Camera-type eye (tissue), 1 donor: ENCODE measurements at places on chromosomes 6 and 20. TPM values are rescaled to one million over a fixed set of nuclear protein-coding genes. Genes with fewer than 3 reads are reported as not detected.

BEND6 gene
- total RNA-seq = 5.8 TPM

VGLL2 gene
- 2.8 TPM for total RNA-seq

FAM209B gene
- total RNA-seq = not detected

OR2B6 gene
- not detected for total RNA-seq

MDFI gene
- total RNA-seq = 30.1 TPM

ADGRF5 gene
- total RNA-seq = 28.0 TPM

NQO2 gene
- 9.5 TPM for total RNA-seq

CST1 gene
- total RNA-seq = not detected

PREX1 gene
- total RNA-seq = 60.2 TPM

CD93 gene
- 47.2 TPM for total RNA-seq

HLA-DQA1 gene
- 0.38 TPM for total RNA-seq

BHLHE23 gene
- total RNA-seq = 4.7 TPM

PLG gene
- total RNA-seq = not detected

NKAIN2 gene
- total RNA-seq = 6.4 TPM

MARCKS gene
- total RNA-seq = 248 TPM

WDR46 gene
- 39.2 TPM for total RNA-seq

ANKRD66 gene
- not detected for total RNA-seq

LY6G6F gene
- total RNA-seq = not detected

BTNL2 gene
- not detected for total RNA-seq

OPRM1 gene
- total RNA-seq = 1.4 TPM

PHIP gene
- 135 TPM for total RNA-seq

LPA gene
- total RNA-seq = 0.93 TPM

TRMT11 gene
- 56.5 TPM for total RNA-seq

UBR2 gene
- total RNA-seq = 48.9 TPM

ACAT2 gene
- total RNA-seq = 16.2 TPM

HTR1B gene
- 4.7 TPM for total RNA-seq

BFSP1 gene
- total RNA-seq = 676 TPM

TPX2 gene
- total RNA-seq = 20.2 TPM

ADGRF1 gene
- 3.2 TPM for total RNA-seq

OPRL1 gene
- total RNA-seq = 3.5 TPM

STX7 gene
- 57.7 TPM for total RNA-seq

MRAP2 gene
- total RNA-seq = 5.9 TPM

ARHGAP18 gene
- 23.0 TPM for total RNA-seq

EFCAB8 gene
- total RNA-seq = 0.05 TPM

VWA7 gene
- total RNA-seq = 0.88 TPM

RBM12 gene
- 87.4 TPM for total RNA-seq

DEFB118 gene
- not detected for total RNA-seq

HLA-DMB gene
- total RNA-seq = 4.9 TPM

PLA2G7 gene
- total RNA-seq = 1.9 TPM

IP6K3 gene
- total RNA-seq = 3.7 TPM

LY6G6C gene
- total RNA-seq = not detected

C6orf47 gene
- 19.6 TPM for total RNA-seq

PCK1 gene
- total RNA-seq = 2.4 TPM

RPS18 gene
- 1,580 TPM for total RNA-seq

TRIM31 gene
- not detected for total RNA-seq

TMEM242 gene
- 14.0 TPM for total RNA-seq

PDRG1 gene
- 9.5 TPM for total RNA-seq

AGER gene
- 2.6 TPM for total RNA-seq

IRF4 gene
- total RNA-seq = 7.6 TPM

CHRNA4 gene
- total RNA-seq = 12.0 TPM

MTCH1 gene
- 175 TPM for total RNA-seq

ULBP2 gene
- 1.8 TPM for total RNA-seq

MTRF1L gene
- total RNA-seq = 20.9 TPM

PKHD1 gene
- 0.66 TPM for total RNA-seq

ZBTB46 gene
- 12.1 TPM for total RNA-seq

C20orf144 gene
- 0.22 TPM for total RNA-seq

ZNF292 gene
- total RNA-seq = 177 TPM

UBE2C gene
- total RNA-seq = 15.3 TPM

DACT2 gene
- 15.9 TPM for total RNA-seq

MCHR2 gene
- total RNA-seq = not detected
